ENCODE measurements at places on chromosomes 4 and X.

DNA sequence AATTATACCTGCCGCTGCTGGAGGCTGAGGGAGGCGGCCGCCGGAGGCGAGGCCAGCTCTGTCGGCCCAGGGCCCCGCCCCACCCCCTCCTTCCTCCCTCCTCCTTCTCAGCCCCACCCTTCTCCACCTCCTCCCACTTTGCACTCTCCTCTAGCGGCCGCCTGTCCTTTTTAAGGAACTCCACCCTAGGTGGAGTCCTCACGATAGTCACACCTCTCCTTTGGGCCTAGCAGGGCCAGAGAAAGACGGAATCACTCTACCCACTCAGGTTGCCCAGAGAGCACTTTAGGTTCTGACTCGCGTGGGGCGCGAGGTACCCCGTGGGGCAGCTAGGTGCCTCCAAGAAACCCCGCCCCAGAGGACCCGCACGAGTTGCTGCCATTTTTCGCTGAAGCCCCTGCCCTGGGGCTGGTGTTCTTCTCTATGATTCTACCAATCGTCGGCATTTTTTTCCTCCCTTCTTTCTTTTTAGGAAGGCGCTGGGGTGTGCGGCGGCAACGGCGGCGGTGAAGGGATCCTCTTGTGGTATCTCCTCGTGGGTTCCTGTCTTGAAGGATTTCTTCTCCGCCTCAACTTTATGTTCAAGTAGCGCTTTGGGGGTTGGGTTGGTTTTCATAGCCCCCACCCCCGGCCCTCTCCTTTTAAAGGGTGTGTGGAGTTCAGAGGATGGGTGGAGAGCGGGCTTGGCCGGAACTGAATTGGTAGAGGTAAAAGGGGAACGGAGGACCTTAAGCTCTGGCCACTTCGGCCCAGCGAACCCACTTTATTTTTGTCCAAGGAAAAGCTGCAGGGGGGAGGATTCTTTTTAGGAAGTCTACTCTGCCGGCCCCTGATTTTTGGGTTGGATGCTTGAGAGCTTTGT is at the start of gene KLF8:
TSS of gene KLF8 (plus strand) at position 136 of the 862 bp plus-strand sequence. CDS start 979 bp downstream, outside the sequence.
- DNase-seq: no peak

GRCh38 chrX:44433556-44433955 is 90.1 kb upstream of the EFHC2 start:
- DNase-seq: no peak

DNA sequence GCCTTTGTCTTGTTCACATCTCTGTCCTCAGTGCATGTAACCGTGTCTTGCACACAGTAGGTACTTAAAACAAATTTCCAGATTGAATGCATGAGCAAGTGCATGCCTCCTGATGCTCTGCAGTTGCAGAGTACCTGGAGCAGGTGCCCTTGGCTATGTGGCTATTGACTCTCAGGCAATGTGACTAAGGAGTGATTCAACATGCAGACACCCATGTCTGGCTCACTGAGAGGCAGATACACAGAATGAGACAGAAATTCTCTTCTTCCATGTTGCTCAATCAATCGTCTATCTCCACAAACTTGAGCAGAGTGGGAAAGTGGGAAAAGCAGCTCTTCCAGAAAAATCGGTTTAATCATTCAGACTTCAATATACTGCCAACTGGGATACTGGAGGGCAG is 111.0 kb downstream of the CHRDL1 start:
- no peak for DNase-seq

DNA sequence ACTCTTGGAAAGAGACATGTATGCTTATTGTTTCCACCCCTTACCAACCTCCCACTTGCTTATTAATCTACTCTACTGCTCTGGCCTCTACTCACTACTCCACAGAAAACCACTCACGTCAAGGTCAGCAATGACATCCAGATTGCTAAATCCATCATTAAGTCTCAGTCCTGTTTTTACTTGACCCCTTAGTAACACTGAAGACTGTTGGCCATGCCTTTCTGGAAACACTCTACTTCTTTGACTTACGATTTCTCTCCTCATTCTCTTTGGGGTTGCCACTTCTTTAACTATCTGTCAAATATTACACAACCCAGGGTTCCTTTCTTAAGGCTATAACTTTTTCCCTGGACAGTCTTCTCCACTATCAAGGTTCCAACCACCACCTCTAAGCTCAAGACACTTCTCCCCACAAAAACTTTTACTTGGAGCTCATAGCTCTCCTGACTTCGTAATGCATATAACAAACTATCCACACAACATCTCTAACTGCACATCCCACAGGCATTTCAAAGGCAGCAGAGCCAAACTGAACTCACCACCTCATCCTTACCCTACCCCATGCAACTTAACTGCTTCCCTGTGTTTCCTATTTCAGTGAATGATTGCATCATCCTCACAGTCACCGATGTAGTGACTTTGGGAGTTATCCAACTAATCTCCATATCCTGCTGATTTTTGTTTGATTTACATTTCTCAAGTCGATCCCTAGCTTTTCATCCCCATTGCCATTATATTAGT is 15.8 kb upstream of the MAGEA4 start:
- DNase-seq: no peak

- DNase-seq: no peak
Observed at GRCh38 chr4:129231945-129232588, 136.1 kb downstream of the C4orf33 start.

All from BJ (cell line).